Left renal pelvis (tissue), 4 donors: ENCODE measurements at places on chromosomes 1 and 21. TPM values are rescaled to one million over a fixed set of nuclear protein-coding genes. Genes with fewer than 3 reads are reported as not detected.

DNA sequence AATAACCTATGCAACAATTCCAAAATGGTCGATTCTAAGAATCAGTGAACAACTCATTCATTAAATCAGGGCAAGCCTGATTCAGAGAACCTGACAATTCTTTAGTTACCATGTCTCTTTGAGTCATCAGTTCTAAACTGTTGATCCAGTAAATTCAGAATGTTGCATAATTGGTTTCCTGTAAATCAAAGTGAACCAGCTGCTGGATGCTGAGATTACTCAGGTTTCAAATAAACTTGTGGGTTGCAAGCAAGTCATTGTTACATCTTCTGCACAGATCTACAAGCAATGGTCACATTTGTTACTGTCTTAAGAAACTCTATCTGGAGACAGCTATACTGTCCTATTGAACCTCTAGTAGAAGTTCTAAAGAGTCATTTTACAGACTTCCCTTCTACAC is 16.5 kb downstream of the PLA2G2D start:
- DNase-seq, result no peak

DNA sequence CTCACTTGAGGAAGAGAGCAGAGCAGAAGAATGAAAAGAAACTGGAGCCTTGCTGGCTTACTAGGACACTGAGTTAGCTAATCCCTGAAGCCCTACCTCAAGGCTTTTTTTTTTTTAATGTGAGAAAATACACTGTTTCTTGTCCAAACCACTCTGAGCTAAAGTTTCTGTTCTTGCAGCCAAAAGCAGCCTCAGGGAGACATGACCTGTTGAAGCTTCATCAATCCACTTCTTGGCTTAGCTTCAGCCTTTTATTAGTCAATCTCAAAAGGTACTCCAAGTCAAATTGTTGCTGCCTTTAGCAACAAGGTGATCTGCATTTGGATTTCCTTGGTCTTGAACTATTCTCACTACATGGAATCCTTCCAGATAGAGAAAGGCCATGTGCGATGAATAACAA is 33.7 kb downstream of the CCDC185 start:
- DNase-seq, result no peak

DNA sequence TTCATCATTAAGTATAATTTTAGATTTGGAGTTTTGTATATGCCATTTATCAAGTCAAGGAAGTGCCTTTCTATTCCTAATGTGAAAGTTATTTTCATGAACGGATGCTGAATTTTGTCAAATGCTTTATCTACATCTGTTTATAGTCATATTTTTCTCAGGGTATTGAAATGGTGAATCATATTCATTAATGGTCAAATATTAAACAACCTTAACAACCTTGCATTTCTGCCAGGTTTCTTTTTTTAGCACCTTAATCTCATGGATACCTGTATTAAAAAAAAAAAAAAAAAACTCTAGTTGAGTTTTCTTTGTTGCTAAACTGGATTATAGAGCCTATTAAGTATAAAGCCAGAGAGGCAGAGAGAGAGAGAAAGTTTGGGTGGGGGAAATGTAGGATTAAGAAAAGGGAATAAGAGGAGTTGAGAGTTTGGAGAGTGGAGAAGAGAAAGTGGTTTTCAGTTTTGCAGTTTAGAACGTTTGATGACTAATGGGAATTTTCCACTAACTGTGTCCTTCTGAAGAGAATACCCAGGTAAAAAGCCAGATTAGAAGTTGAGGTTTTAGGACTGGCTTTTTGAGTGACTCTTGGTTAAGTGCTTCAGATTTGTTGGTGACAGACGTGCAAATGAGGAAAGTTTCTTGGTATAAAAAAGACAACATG is 305.0 kb downstream of the HLX start:
- DNase-seq, result no peak

DNA sequence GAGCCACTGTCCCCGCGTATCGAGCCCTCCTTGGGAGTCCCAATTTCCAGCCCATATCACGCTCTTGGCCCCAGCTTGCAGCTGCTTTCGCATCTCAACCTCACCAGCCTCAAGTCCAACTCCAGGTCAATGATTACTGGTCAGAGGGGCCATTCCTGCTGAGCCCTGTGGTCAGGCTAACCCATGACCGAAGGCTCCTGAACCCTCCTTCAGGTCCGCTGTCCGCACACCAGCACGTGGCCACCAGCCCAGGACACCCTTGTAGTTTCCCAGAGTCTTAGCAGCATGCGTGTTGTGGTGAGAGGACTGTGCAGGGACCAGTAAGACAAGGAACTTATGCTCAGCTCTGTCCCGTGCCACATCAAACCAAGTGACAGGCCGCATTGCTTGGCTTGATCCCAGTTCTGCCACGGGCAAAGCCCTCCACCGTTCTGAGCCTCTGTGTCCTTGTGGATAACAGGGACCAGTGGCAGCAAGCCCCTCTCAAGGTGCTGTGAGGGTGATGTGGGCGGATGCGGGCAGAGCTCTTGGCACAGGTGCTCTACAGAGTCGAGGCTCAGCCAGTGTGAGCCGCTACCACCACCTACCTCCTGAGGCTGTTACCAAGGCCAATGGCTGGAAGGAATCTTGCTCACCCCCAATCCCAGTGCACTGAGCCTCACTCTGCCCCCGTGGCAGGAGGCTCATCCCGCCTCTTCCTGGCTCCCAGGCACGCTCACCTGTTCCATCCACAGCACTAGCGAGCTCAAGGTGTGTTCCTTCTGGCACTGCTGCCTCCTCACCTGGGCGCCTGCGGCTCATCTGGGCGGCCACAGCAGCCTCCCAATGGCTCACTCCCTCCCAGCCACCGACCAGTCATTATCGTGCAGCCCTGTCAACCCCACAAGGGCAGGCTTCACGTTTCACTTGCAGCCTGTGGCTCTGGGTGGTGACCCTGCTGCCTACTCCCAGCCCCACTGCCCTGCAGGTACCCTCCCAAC is 20.4 kb downstream of the KRTAP10-1 start:
- no peak for DNase-seq

- peak; percentile 14 for DNase-seq
Measured at GRCh38 chr1:87642581-87643221, 314.0 kb downstream of the LMO4 start.

RIPPLY3 gene
- polyA plus RNA-seq, result 0.14 TPM
